ENCODE measurements at places on chromosomes 11 and 22.

DNA sequence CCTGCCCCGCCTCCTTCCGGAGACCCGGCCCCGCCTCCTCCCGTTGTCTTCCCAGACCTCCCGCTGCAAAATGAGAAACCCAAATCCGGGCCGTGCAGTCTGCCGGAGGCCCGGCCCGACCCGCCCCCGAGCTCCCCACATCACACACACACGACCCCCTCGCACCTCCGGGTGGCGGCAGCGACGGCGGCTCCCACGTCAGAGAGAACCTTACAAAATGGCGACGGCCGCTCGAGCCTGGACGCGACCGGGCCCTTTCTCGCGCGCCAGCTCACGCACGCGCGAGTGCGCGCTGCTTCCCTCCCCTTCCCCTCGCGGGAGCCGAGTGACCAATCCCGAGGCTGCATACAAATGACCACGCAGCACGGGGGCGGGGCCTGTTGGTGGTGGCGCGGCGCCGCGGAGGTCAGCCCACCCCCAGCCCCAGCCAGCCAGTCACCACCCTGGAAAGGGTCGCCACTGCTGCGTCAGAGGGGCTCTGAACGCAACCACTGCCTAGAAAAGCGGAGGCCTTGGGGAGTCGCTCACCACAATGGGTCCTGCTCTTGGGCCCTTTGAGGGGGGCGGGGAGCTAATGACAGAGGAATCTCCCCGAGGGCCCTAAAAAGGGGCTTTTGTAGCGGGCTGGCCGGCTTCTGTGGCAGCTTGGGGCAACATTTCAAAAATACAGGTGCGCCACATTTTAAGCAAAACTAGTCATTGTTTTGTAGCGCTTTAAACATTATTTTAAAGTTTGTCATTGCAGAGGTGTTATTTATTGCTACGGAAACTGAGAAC lies at the start of gene RBM4B:
Gene RBM4B, minus strand, starts transcription at position 289 of the 777 bp plus-strand sequence. CDS start 808 bp downstream, outside the sequence.
- peak; percentile 88 for DNase-seq

GRCh38 chr11:64898076-64898445 lies 18.9 kb downstream of the ATG2A start:
- DNase-seq, result no peak

- no peak for DNase-seq
Observed at GRCh38 chr11:126718276-126718675, 282.3 kb downstream of the KIRREL3 start.

DNA sequence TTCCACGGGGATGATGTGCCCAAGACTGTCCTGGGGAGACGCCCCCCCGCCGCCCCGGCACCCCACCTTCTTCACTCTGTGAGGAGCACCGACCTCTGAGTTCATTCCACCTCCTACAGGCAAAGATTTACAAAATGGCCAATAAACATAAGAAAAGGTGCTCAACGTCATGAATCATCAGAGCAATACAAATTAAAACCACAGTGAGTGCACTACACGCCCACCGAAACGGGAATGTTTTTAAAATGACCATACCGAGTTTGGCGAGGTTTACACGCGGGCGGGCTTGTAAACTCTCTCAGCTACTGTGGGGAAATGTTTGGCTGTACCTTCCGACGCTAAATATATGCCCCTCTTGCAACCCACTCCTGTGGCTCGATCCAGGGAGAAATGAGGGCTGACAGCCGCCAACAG lies 7.9 kb downstream of the NPTXR start:
- DNase-seq, result peak; percentile 10

DNA sequence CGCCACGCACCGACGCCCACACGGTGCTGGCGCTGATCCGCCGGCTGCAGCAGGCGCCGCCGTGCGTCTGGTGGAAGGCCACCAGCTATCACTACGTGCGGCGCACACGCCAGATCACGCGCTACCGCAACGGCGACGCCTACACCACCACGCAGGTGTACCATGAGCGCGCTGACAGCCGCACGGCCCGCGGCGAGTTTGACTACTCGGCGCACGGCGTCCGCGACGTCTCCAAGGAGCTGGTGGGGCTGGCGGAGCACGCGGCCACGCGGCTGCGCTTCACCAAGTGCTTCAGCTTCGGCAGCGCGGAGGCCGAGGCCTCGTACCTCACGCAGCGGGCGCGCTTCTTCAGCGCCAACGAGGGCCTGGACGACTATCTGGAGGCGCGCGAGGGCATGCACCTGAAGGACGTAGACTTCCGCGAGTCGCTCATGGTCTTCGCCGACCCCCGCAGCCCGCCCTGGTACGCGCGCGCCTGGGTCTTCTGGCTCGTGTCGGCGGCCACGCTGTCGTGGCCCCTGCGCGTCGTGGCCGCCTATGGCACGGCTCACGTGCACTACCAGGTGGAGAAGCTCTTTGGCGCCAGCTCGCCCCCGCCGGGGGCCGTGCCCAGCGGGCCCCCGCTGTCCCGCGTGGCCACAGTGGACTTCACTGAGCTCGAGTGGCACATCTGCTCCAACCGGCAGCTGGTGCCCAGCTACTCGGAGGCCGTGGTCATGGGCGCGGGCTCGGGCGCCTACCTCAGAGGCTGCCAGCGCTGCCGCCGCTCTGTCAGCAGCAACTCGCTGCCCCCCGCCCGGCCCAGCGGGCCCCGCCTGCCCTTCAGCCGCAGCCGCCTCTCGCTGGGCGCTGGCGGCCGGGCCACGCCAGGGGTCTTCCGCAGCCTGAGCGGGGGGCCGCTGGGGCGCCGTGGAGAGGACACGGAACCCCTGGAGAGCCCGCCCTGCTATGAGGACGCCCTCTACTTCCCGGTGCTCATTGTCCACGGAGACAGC lies 3.2 kb downstream of the TMEM151A start:
- DNase-seq, result no peak

DNA sequence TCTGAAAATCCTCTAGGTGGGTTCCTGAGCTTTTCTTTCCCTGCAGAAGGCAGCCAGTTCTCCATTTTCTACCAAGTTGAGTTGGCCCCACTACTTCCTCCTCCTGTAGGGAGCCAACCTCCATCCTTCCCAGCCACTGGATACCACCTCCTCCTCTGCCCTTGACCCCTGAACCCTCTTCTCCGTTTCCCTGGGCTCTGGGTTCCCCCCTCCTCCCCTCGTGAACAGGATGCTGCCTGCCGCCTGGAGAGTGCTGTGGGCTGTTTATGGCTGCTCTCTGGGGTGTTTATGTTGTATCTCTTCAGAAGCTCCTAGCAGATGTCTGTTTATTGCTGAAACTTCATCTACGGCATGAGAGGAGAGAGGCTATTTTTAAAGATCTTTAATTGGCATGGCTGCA lies 8.6 kb downstream of the MICAL2 start:
- DNase-seq, result no peak

DNA sequence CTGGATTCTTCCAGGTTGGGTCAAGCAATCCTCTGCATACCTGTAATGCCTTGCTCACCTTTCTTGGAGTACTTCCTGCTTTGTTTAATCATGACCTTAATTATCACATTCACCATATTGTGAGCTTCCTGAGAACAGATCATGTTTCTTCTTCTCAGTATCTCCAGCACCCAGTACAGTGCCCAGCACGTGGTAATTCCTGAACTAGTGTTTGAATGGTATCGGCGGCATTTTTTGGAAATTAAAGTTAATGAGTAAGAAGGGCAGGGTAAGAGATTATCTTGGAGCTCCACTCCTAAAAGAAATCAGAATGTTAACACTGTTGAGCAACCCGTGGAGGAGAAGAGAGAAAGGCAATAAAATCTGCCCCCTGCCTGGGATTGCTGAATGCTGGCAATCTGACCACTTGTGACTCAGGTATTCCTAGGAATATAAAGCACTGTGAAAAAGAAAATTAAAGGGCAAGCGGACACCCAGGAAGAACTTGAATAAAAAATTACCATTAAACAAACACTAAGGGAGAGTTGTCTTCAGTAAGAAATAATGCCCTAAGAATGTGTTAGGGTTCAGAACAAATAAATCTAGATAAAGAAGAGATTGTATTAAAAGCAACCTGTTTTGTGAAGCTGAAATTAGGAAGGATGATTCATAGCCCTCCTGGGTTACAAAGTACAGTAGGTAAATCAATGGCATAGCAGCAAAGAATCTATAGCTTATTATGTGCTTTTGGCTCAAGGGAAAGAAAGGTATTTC lies 92.9 kb downstream of the PDHX start:
- DNase-seq, result no peak

DNA sequence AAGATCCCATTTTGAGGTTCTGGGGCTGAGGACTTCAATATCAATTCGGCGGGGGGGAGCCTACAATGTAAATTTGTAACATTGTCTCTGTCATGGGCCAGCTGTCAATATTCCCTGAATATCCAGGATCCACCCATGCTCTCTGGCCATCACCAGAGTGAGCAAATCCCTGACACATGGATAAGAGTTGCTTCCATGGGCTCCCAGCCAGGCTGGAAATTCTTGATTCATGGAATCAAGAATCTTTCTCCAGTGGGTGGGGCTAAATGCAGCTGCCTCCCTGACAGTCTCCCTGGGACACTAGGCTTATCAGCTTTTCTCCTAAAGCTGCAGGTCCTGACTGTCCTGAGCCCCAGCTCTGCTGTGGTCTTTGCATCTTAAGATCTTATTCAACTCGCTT lies 86.9 kb upstream of the IGLL5 start:
- no peak for DNase-seq

DNA sequence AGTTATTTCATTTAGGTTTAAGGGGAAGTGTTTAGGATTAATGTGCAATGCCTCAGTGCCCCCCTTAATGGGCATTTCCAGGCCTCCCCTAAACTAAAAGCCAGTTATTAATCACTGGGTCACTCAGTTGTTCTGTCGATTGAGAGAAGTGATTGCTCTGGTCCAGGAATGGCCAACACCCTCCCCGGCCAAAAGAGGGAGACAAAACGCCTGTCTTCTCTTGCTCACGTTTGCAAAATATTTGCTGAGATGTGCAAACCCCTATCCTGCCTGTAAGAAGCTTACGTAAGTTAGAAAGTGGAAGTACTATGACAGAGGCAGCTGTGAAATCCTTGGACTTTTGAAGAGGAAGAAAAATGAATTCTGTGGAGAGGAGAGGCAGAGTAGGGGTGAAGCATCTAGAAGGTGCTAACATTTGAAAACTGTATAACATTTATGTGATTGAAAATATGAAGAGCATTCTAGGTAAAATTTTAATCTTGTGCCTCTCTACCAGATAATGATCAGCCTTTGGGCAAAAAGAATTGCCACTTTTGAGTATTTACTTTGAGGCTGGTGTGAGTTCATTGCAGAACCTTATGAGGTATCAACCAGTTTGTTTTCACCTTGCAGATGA lies 37.7 kb downstream of the NTM start:
- DNase-seq, result no peak

- DNase-seq, result no peak
Observed at GRCh38 chr22:31603574-31603973, 58.4 kb downstream of the PISD start.

DNA sequence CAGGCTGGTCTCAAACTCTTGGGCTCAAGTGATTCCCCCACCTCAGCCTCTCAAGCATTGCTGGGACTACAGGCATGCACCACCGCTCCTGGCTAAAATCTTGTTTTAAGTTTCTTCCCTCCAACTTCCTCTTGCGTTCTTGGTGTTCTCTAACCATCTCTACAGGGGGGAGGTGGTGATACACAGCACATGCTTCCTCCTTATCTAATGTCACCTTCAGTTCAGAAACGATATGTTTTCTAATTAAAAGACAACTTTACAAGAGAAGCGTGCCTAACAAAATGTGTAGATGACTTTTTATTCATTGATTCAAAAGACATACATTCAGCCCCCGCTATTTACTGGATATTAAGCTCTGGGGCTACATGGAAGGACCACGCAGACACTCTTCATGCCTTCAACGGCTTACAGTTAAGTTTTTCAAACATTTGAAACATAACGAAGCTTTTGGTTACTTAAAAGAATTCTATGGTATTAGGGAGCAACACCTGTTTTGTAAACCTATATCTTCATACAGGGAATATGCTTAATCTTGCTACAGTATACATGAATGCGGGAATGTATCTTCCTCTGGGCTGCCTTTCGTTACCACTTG lies 933 bp upstream of the DLAT start:
- DNase-seq, result no peak

- no peak for DNase-seq
Observed at GRCh38 chr11:75323609-75324008, 27.9 kb downstream of the ARRB1 start.

DNA sequence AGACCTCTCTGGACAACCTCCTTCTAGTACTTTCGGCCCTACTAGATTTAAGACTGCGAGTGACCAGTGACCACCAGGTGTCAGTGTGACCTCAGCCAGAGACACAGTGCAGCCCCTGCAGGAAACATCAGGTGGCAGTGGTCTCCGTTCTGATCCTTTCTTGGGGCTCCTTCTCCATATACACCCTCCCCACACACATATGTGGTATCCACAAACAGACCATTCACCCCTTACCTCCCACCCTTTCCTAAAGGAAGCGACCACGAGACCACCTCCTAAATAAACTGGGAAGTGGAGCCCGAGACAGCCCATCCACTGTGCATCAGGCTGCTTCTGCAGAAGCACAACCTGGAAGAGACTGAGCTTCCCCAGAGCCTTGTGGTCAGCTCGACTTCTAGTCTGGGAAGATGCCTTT lies 38.5 kb upstream of the CYP2D6 start:
- peak; percentile 37 for DNase-seq

DNA sequence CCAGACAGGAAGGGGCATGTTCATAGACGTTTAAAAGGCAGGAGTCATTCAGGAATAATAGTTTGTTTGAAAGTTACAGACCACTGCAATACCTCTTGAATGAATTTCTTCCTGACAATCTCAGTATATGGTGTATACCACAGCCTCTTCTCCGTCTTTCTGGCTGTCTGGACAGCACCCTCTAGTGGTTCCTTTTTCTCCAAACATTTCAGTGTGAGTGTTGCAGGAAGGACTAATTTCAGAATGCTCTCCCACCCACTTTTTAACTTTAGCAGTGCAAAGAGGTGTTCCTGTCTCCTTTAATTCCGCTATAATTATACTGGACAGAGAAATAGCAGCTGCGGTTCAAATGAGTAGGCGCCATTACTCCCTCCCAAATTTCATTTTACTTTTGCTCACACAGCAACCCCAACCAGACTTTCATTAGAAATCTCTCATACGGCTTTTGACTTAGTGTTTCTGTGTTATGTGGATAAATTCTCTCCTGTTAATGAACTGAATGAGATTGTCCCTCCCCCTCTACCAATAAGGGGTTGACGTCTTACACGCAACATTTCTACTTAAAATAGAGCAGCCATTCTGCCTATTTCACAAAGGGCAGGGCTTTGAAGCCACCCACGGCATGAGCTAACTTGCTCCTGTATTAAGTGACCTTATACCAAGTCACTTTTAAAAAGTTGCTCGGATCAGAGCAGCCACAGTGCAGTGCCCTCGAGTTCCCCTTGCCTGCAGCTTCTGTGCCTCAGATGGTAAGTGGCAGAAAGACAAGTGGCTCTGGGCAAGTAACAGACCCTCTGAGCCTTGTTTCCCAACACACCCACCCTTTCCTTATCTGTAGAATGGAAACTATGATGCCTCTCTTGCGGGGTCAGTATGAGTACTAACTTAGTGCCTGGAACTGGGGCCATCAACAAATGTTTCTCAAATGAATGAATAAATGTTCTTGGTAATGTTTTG lies 368.6 kb downstream of the OPCML start:
- peak; percentile 15 for DNase-seq

DNA sequence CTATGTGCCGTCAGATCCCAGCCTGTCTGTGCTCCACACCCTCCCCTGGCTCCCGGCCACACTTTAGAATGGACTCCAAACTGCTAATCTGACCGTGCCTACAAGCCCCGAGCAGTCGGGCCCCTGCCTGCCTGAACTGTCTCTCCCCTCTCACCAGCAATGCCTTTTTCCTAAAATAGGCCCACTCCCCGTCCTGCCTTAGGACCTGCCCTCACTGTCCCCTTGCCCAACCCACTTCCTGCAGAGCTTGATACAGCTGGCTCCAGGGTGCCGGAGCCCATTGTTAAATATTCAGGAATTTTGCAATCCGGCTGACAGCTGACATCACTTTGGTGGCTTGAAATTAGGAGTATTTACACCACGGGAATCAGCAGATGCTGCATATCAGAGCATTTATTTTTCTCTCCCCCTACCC lies 21.4 kb downstream of the MN1 start:
- no peak for DNase-seq

- no peak for DNase-seq
Observed at GRCh38 chr11:64850979-64851567, 6.6 kb upstream of the CDC42BPG start.
